ENCODE measurements at places on chromosomes 5 and 9.

DNA sequence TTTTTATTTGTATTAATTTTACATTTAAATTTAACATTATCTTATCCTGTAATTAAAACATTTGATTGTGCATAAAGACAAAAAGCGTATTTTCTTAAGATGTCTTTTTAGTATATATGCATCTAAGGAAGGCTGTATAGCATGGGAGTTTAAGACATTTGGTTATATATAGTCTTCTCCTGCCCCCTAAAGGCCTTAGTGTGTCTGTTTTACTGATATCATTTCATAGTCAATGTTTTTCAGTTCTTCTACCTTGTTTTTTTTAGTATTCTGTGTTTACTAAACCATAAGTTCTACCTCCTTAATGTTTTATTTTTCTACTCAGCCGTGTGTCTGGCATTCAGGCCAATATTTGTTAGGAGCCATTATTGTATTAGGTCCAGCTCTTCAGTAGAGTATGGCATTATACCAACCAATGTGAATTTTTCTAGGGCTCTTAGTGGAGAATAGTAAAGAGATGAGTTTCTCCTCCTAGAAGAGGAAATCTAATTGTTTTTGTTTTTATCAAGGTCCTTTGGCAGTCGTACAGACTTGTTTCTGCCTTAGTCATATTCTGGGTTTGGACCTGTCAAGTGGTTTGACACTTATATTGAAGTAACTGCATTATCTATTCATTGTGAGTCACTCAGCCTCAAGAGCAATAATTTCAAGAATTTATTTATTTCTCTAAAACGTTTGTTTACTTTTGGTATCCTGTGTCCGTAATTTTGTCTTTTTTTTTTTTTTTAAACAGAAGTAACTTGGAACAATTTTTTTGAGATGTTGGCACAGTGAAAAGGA, 74.8 kb downstream of the SLF1 start:
- no peak for DNase-seq

DNA sequence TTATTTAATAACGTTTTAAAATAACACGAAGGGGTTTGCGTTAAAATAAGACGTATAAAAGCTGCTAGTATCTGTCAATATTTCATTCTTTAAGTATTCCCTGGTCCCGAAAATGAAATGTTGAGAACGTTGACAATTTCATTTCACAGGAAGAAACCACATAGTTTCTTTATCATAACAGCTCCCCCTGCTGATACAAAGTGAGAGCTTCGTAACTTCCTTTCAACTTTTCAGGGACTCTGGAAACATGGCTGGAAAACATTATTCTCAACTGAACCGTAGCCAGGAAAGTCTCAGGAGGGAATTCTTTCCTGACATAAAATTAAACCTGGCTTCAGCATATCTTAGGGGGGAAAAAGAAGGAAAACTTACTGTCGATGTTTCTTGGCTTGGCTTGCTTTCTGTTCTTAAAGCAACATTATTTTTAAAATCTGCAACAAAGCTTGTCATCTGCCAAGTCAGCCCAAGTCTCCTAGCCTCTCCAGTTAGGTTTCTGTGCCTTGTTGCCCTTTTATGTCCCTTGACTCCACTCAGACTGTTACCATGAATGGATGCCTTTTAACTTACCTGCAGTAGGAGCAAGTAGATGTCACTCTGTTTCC, 122.9 kb upstream of the DAB2 start:
- DNase-seq = no peak

DNA sequence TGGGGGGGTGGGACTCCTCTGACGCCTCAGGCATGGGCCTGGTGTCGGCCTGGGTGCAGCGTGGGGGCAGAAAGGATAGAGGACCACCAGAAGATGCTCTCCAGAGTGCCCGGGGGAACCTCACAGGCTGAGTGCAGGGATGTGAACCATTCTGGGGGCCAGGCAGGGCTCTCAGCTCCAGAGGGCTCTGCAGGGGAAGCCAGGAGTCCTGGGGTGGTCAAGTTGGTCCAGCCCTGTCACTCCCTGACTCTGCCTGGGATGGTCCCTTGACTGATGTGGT, 6.5 kb downstream of the GFI1B start:
- no peak for DNase-seq

- no peak for DNase-seq
Measured at GRCh38 chr9:18194316-18194715, 279.6 kb upstream of the ADAMTSL1 start.

- DNase-seq = no peak
Measured at GRCh38 chr5:55600497-55601203, 65.9 kb upstream of the PLPP1 start.

DNA sequence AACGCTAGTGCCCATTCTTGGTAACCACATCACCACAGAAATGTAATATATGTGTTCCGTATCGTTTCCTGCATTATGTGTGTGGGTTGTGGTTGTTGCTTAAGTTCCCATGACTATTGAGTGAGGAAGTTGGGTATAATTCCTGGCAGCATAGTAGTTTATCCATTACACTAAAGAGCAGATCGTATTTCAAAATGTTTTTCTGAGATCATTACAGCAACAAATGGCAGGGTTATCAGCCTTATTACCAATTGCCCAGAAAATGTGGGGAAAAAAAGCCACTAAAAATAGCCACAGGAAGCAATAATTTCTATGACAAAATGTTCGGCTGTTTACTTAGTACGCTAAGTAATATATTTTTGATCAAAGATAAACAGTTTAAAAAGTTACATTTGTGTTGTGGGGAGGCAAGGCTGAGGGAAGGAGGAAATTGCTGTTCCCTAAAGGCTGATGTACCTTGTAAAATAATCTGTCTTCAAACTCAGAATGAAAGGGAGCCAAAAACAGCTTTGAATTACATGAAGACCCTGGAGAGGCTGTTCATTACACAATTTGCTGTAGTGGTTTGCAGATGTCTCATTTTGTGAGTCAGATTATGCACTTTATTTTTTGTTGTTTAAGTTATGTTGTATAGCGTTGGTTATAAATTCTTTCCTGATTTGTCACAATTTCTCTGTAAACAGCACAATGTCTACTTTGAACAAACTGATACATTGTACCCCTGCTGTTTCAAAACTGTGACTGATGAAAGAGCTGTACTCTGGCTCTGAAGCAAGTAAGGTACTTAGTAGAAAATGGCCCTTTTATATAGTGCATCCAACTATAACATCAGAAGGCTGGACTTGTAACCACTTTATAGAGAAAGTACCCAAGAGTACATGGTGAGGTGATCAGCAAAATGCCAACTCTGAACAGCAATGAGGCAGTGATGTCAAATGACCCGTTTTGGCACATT, 1028.5 kb downstream of the NR2F1-AS1 start:
- DNase-seq = no peak

- no peak for DNase-seq
Measured at GRCh38 chr5:55821731-55822512, 29.2 kb upstream of the IL31RA start.

DNA sequence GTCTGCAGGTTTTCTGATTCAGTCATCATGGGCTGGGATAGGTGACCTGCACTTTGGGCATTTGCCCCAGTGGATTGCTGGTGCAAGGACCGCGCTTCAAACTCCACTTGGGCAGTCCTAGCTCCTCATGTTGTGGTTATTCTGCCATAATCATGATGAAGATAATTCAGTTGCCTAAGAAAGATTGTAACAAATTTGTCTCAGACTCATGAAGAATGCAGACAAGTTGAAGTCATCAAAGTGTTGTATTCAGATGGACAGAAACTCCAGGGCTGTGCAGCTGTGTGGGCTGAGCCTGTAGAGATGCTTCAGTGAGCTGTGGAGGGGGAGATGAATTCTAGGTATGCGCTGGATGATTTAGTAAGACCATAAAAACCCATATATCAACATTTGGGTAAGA, 38.5 kb downstream of the TARS1 start:
- DNase-seq = no peak

- DNase-seq = no peak
Measured at GRCh38 chr5:92561411-92561959, 1019.5 kb downstream of the NR2F1-AS1 start.

Measured in activated CD4-positive, CD25-positive, alpha-beta regulatory T cell (primary cell).